CD4-positive, alpha-beta T cell treated with Interferon gamma for 1 hour (primary cell): ENCODE measurements at places on chromosomes 16 and 17.

DNA sequence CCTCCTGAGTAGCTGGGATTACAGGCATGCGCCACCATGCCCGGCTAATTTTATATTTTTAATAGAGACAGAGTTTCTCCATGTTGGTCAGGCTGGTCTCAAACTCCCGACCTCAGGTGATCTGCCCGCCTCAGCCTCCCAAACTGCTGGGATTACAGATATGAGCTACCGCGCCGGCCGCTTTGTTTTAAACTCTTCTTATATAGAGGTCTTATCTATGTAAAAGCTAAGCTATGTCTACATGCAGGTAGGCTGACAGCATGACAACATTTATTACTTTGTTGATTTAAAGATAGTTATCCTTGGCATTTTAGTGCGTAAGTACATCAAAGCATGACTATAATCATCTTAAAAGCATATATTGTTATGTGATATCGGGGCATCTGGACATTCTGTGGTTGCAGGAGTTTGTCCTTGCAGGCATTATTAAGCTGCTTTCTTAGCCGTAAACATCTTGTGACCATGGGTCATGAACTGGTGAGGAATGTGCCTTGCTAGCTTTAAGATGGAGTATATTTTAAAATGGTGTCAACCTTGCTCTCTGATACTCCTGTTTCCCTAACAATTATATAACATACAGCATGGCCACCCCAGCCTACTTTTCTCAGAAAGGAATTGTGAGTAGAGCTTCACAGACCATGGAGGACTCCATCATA is 45.8 kb upstream of the TAOK1 start:
- no peak for DNase-seq

GRCh38 chr16:79296491-79296890 is 304.0 kb downstream of the MAF start:
- DNase-seq = no peak

- DNase-seq = no peak
Observed at GRCh38 chr16:52466994-52467393, 79.9 kb downstream of the TOX3 start.

DNA sequence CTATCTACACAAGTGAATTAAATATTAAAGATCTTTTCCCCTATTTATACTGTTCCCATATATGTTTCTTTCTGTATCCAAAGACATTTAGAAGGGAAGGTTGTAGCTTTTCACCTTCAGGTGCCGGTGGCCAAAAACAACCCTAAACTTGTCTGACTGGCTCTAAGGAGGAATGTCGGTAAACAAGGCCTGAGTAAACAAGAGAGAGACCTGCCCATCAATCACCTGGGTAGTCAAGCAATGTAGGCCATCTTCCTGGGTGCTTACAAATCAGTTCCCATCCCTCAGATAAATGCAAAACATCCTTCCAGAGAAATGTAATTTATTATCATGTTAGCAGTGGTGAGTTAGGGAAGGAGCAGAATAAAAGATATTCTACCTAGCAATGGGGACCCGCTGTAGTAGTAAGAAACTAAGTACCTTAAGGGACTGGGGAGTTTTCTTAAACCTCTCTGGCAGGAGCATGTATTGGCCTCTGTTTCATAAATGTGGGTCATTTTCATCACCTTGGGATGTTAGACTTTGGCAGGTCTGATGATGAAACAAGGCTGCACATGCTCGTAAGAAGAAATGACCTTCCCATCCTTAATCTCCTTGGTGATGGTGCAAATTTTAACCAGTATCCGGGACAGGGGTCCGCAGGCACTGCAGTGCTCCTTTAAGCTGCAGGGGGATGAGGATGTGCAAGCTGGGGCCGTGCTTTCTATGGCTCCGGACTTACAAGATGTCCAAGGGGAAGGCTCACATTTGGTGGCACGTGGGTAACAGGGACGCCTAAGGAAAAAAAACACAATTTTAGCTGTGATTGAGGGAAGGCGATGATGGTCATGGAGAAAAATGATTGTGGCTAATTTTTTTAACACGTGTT is 8.4 kb downstream of the KRT39 start:
- no peak for DNase-seq

DNA sequence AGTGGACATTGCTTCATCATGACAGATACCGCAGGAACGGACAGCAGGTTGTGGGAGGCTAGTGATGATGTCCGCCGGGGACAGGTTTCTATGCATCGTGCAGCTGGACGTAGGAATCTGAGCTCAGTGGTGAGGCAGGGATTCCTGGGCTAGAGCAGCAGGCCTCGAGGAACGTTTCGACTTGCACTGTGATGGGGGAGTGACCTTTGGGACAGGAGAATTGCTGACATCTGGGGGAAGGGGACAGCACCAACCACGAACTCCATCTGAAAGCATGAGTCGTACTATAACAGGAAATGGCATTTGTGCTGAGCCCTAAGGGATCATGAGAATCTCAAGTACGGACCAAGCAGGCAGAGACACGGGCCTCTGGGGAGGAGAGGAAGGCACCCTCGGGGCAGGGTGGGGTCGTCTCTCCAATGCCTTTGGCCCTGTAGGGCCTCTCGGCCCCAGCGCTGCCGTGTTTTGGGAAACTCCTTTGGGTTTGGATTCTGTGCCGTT is 65.8 kb upstream of the ENDOV start:
- DNase-seq = no peak

DNA sequence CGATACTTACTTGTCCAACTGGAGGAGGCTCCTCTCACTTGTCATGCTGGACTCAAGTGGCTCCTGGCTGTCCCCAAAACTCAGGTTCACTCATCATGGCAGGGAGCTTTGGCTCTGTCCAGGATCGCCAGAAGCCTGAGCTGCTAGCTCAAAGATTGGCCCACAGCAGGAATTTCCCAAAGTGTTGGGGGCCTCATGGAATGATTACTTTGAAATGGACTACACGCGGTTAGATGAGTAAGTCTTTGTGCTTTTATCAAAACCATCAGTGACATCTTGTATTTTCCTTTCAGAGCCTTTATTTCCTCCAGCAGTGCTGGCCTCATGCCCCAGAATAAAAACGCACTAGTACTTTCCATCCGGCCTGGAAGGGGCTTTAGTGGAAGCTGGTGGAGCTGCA is 29.2 kb upstream of the PHB1 start:
- DNase-seq = no peak

- peak; percentile 92 for DNase-seq
Observed at GRCh38 chr17:2814481-2815341, 18.5 kb downstream of the RAP1GAP2 start.

DNA sequence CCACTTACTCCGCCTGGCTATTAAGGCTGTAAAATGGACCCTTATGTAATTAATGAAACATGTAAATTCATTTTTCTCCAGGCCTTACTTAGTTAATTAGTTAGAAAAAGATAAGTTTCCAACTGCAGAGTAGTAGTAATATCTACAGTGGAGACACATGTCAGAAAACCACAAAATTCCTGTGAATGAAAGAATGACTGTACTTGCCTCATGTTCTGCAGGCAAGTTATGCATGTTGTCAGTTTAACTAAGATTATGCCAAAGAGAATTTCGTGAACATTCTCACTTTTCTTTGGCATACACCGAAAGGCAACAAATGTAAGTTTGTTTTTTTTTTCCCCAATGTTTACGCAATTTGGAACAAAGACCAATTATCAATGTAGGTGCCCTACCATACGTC is 16.8 kb upstream of the CCL1 start:
- no peak for DNase-seq

DNA sequence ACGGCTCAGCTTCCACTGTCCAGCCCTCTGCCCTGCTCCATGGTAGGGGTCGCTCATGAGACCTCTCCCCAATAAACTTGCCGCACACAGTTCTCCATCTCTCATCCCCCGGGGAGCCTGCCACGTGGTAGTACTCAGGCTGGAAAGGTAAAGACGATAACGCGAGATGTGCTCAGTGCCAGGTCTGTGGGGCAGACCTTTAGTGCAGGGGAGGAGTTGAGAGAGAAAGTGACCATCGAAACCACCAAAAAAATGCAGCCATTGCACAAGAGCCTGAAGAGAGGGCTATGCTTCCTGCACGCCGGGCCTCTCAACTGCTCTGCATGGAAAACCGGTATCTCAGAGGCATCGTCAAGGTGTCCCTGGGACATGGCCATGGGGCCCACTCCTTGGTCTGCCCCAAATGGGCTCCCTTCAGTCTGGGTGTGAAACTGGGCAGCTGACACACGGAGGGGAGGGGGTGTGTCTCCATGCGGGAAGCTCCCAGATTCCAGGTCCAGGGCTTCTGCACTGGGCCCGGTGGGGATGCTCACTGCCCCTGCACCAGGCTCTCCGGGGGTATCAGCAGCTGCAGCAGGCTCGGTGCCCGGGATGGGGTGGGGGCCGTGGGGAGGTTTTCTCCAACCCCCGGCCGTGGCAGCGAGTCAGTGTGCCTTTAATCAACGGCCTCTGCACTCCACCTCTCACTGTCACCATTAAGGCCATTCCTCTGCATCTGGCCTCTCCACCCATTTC is 4.7 kb upstream of the AANAT start:
- no peak for DNase-seq

- no peak for DNase-seq
Observed at GRCh38 chr17:34098699-34099098, 156.4 kb upstream of the CCL2 start.

DNA sequence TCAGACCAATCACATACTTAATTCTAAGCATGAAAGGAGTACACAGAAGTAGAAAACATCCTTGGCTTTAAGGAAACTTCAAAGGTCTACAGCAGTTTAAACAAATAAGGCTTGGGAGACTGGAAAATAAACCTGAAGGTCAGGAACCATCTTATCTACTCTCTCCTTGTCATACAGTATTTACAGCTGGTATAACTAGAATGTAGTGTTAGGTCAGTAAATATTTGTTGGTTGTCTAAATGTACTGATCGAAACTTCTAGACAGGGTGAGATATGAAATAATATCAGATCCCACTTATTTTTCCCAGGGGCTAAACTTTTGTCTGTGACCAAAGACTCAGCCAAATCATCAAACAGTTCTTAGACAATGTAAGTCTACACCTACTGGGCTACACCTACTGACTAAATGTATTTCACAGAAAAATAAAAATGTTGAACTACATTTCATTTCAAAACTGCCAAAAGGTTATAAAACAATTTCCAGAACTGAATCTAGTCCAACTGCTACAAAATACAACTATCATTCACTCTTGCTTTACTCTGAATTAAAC is 27.1 kb upstream of the TMEM97 start:
- no peak for DNase-seq

DNA sequence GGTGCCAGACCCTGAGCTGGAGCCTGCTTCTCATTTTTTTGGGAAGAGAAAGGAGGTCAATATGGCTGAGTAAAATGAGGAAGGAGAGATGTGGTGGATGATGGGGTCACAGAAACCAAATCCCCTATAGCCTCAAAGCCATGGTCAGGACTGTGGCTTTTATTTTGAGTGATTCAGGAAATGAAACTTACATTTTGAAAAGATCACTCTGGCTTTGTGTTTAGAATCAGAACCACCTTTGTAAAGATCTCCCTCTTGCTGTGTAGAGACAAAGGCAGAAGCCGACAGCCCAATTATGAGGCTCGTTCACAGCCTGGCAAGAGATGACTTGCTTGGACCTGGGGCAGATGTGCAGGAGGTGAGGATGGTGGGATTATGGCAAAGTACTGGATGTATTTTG is 121.6 kb upstream of the ANKFN1 start:
- no peak for DNase-seq
